ENCODE measurements at places on chromosomes 12 and 14. TPM values are rescaled to one million over a fixed set of nuclear protein-coding genes. Genes with fewer than 3 reads are reported as not detected.

Gene SMAGP
- 22.2 TPM for total RNA-seq

Gene FSCB
- total RNA-seq, result not detected

Gene NELL2
- 0.47 TPM for total RNA-seq

Gene CLEC1B
- total RNA-seq, result not detected

Gene KLRC2
- not detected for total RNA-seq

Gene PTPN6
- not detected for total RNA-seq

Gene P2RX7
- 2.5 TPM for total RNA-seq

Gene GNG2
- 9.1 TPM for total RNA-seq

Gene CIROP
- total RNA-seq, result not detected

Gene CLEC14A
- 2.6 TPM for total RNA-seq

Gene SSTR1
- 0.23 TPM for total RNA-seq

Gene SLC17A8
- total RNA-seq, result not detected

Gene SH2B3
- 22.2 TPM for total RNA-seq

Gene DLST
- 46.9 TPM for total RNA-seq

Gene KLRB1
- not detected for total RNA-seq

Gene MDGA2
- total RNA-seq, result not detected

Gene NID2
- 675 TPM for total RNA-seq
